ENCODE measurements at places on chromosomes 5 and 9.

GRCh38 chr9:133227242-133227860 is 18.3 kb upstream of the OBP2B start:
- DNase-seq: no peak

GRCh38 chr5:68922172-68922987 is 171.4 kb upstream of the SLC30A5 start:
- no peak for DNase-seq

- DNase-seq: no peak
Observed at GRCh38 chr5:53373451-53374158, 106.8 kb upstream of the FST start.

DNA sequence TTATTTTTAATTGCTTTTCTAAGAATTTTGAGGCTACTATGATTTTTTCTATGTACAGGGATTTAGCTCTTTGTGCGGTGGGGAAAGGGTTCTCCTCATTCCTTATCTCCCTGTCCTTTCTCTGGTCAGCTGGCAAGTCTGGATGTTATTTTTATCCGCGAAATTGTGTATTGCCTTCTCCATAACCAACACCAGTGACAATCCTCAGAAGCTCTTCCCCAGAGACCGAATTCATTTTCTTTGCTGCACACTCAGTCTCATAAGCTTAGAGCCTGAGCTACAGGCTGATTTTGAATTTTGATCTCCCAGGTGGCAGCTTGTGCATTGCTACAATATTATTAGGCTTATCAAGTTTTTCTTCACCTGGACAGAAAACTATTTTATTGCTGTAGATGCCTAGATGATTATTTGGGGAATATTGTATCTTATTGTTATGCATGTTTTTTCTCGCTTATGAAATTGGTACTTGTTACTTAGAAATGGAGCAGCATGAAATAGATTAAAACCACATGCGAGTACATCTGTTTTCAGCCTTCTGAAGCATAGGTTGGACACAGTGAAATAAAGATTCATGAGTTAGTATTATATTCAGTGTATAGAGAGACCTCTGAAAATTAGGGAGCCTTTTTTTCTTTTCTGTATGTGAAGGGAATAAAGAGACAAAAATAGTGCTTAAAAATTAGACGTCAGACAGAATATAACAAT is 27.3 kb downstream of the CPEB4 start:
- no peak for DNase-seq

DNA sequence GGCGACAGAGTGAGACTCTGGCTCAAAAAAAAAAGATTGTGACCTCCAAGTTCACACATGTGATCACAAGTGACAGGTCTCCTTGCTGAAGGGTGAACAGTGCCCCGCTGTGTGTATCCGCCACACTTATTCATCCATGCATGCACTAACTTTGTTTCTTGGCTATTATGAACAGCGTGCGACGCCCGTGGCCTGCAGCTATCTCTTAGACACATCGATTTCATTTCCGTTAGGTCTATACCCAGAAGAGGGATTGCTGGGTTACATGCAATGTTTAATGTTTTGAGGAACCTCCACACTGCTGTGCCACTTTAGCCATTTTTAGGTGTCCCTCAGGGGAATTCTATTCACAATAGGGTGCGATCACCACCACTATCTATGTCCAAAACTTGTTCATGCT is 12.1 kb upstream of the EGFL7 start:
- no peak for DNase-seq

- no peak for DNase-seq
Observed at GRCh38 chr5:136780518-136780917, 415.2 kb upstream of the TRPC7 start.
